Fibroblast of skin of right biceps (primary cell): ENCODE measurements at places on chromosomes 6 and 20.
A peak's percentile ranks its signal among the peaks of the same experiment; 100 is the strongest.

GRCh38 chr6:32375739-32376529, 4.2 kb upstream of the TSBP1 start:
- no peak for DNase-seq

DNA sequence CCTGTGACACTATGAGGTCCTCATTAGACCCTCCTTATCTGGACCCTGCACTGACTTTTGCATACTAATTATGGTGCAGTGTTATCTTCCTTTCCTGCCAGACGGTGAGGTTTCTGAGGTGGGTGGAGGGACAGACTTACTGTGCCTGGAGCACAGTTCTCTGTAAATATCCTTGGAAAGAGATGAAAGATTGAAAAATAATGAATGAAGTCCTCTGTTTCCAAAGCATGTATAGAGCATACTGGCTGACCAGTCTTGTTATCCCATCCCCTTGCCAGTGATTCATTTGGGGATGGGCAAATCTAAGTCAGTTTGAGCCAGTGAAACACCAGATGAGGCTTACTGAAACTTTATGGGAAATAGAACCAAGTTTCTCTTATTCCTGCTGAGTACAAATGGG, 152.6 kb upstream of the HDDC2 start:
- no peak for DNase-seq

DNA sequence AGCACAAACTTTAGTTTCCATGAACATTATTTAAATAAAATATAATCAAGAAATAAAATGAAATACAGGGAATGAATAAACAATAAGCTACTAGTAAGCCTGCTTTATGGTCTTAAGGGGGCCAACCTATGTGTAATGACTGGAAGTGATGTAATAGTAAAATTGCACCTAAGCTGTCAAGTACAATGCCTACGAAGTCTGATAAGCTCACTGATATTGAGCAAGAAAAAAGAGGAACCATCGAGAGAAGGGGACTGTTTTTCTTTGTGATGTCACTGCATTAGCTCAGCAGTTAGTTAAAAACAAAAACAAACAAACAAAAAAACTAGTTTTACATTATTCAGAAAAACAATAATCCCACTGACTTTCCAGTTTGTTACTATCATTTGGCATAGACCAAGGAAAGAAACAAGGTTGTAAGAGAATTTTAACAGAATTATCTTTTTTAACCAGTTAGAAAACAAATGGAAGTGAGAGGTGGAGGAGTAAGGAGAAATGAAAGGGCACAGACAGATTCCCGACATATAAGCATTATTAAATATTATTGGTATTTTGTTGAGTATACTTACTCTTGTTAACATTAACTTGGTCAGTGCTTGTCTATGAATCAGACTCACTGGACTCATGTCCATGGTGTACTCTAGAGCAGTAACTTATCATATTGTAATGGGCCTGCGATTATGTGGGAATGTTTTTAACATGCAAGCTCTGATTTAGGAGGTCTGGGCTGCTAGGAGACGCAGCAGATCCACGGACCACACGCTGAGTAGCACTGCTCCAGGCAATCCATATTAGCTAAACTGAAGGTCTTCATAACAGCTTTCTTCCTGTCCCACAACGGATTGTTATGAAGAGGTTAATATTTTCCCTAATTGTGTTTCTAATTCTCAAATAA, 99.6 kb upstream of the HMGCLL1 start:
- no peak for DNase-seq

- no peak for DNase-seq
Observed at GRCh38 chr20:37668166-37668565, 25.7 kb upstream of the CTNNBL1 start.

DNA sequence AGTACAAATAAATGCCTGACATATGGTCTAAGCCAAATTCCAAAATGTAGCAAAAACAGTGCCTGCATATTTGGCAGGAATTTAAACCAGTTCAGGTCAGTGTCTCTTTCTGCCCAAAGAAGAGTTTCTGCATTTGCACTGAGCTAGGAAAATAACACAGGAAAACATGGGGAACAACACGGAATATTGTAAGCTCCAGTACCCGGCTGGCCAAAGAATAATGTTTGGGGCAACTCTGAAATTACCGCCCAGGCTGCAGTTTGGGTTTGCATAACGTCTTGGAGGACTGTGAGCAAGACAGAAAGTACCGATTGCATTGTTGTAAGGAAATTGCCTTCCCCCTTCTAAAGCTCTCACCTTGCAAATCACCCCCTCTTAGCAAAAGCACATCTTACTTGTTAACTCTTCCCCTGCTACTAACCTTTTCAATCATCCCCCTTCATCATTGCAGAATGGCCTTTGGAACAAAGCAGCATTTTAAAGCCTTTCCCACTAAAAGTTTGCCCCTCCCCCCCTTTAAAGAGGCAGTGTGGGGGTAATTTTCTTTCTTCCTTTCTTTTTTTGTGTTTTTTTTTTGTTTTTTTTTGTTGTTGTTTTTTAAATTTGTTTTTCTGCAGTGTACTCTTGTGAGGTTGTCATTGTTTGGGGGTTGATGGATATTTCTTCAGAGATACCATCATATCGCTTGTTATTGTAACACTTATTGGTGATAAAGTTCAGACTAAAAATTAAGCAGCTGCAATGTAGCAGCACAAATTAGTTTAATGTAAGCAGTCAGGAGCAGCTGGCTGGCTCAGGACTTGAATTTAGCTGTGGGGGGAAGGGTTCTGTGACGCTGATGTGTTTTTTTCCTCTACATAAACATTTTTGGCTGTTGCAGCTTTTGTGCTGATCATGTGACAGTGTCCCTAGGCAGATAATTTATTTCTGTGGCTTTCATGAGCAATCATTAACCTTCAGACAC, 100.0 kb upstream of the CITED2 start:
- peak; percentile 39 for DNase-seq

DNA sequence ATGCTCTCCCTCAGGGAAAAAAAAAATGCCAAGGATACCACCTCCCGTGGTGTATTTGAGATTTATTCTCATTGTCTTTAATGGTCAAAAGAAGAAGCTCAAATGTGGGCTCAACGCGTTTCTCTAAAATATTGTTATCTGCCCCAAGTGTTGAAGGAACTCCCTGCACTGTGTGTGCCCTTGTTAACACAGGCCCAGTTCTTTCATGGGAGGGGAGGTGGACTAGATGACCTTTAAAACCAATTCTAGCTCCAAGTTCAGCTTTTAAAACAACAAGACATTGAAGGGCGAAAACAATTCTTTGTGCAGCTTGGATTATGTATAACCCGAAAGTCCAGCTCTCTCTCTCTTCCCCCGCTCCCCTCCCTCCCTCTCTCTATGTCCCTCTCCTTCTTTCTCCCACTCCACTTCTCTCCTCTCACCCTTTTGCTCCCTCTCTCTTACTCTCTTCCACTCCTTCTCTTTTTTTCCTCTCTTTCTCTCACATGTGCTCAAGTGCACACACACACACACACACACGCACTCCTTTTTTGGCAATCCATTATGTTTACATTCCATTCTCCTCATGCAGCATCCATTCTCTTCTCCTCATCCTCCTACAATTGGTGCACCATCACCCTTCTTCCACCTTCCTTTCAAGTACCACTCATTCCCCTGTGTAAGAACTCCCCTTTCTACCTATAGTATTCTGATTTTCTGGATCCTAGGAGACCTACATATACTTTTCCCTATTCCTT, 8.5 kb downstream of the HLA-DMB start:
- DNase-seq, result peak; percentile 58

- DNase-seq, result no peak
Observed at GRCh38 chr20:57918551-57918950, 208.7 kb upstream of the PMEPA1 start.

DNA sequence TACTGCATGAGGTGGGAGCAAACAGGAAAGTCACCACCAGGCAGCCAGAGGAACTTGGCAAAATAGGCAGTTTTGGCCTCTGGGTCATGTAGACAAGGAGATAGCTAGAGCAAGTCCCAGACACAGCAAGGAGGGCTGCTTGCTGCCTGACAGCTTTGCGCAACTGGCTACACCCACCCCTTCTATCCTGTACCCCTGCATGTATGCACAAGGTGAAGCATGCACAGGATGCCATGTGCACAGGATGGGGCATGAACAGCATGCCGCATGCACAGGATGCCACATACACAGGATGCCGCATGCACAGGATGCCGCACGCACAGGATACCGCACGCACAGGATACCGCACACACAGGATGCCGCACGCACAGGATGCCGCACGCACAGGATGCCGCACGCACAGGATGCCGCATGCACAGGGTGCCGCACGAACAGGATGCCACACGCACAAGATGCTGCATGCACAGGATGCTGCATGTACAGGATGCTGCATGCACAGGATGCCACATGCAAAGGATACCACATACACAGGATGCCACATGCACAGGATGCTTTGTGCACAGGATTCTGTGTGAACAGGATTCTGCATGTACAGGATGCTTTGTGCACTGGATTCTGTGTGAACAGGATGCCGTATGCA, 104.9 kb upstream of the IYD start:
- DNase-seq, result no peak

DNA sequence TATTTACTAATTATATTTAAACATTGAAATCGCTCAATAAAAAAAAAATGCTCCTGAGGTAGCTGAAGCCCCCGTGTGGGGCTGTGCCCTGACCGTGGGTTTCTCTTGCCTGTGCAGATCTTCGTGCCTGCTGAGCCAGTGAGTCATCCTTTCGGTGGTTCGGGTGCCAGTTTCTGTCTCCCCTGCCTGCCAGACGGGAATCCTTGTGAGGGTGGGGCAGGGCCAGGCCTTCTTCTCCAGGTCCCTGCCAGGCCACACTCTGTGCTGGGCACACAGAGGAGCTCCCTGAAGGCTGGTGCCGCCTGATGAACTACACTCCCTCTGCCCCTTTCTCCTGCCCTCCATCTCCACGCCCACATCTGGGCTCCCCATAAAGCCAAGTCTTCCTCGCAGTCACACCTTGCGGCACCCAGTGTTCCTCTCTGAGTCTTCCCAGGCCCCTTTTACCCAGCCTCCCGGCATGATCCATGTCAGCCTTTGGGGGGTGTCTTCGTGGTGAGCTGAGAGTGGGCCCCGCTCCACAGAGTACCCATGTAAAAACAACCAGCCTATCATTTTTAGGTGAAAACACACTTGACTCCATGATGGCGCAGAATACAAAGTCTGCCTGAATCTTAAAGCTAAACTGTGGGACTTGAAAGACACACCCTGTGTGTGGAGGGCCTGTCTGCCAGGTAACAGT, 19.3 kb downstream of the FGD2 start:
- DNase-seq, result no peak

DNA sequence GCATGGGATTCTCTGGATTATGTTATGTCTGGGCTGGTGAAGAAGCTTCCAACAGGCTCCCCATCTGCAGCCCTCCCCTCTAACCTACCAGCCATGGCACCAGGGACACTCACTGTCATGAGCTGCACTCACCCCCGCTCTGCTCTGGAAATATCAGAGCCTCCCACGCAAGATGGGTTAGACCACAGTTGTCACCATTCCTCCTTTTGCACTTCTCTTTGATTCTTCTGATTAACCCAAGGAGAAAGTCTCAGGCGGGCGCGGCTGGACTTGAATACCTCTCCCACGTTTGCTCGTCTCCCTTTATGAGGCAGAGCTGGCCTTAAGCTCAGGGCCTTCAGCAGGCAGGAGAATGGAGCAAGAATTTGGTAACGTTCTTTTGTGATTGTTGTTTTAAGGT, 128.1 kb downstream of the CEBPB start:
- no peak for DNase-seq

GRCh38 chr6:438634-439170, 47.1 kb downstream of the IRF4 start:
- no peak for DNase-seq

DNA sequence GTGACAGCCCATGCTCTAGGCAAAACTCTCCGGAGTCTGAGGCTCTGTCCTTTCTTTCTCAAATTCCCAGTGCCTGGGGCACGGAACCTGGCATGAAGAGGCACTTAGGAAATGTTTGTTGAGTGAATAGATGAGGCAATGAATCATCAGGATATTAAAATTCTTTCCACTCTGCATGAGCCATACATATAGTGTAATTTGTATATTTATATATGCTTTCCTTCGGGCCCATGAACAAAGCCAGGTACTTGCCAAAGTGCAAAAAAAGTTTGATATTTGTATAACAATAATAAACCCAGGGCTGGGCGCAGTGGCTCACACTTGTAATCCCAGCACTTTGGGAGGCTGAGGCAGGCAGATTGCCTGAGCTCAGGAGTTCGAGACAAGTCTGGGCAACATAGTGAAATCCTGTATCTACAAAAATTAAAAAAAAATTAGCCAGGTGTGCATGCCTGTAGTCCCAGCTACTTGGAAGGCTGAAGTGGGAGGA, 212.3 kb upstream of the ZNF217 start:
- DNase-seq, result peak; percentile 88

DNA sequence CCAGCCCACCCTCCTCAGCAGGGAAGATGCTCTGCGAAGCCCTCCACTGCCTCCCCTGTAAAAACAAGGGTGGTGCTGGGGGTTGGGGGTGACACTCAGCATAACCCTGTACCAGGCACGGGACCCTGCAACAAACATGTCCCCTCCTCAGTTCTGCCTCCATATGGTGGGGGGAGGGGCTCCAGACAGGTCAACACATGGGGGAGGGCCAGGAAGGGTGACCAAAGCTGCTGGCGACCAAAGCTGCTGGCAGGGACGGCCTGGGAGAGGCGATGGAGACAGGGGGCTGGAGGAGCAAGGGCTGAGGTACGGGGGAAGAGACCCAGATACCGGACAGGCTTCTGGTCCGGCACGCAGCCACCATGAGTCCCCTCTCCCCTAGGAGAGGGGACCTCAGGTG, 123.2 kb downstream of the TAF4 start:
- DNase-seq, result no peak

DNA sequence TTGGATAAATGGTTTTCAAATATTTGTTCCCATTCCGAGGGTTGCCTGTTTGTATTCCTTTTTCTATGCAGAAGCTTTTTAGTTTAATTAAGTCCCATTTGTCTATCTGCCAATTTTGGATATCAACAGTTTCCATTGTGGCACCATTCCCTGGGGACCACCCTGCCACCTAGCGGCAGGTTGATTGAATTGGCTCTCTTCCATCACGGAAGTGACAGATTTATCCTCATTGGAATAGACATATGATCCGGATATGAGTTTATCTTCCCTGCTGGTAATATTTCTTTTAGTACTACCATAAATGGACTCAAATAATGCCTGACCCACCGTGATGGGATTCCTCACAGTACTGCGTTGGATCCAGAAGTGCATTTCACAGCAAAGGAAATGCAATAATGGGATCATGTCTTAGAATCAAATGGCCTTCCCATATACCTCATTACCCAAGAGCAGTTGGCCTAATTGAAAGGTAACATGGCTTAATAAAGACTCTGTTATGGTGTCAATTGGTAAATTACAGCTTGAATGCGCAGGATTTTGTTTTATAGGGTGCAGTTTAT, 327.0 kb downstream of the BMP2 start:
- peak; percentile 32 for DNase-seq
